ENCODE measurements at places on chromosomes 2 and 18.
A peak's percentile ranks its signal among the peaks of the same experiment; 100 is the strongest.

DNA sequence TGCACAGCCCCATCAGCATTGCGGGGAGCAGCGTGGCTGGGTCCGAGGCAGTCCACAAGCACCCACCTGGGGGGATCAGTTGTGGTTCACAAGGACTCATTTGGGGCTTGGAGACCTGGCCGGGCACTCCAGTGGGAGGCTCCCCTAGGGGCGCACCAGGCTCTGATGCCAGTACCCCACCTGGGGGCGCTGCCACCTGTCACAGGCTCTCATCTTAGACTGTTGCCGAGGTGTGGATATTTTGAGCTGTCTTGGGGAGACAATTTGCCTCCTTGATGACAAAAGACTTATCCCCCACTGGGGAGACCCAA is 3.0 kb downstream of the ADRA2B start:
- DNase-seq, result no peak

DNA sequence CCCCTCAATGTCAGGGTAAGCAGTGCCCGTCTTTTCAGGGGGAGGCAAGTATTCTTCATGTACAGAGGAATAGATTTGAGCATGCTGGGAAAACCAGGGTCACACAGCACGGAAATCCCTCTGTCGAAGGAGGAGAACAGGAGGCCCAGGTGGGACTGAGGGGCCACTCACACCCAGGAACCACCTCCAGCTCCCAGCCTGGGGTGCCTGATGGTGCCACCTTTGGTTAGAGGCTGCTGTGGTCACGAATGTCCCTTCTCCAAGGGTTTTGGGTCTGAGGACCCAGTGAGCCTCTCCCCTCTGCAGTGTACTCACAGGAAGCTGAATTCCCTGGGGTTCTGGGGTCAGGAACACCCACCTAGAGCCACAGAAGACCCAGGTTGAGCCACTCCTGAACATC is 197.3 kb downstream of the ANKRD30B start:
- no peak for DNase-seq

DNA sequence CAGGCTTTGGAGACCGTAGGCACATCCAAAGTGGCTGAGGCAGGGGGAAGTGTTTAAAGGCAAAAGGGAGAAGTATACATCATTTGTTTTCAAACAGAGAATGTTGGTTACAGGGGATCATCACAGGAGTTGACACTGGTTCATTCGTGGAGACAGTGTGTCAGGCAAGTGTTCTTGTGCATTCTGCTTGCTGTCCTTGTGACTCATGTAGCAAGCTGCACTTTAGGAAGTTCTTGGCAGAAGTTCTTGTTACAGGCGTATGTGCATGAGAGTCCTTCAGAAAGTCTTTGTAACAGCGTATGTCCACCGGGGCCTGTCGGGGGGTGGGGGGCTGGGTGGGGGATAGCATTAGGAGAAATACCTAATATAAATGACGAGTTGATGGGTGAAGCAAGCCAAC is 36.5 kb upstream of the B4GALT6 start:
- no peak for DNase-seq

GRCh38 chr2:64212801-64213321 is 68.6 kb upstream of the PELI1 start:
- DNase-seq, result peak; percentile 14

GRCh38 chr2:86413296-86414094 is 27.7 kb upstream of the KDM3A start:
- no peak for DNase-seq

DNA sequence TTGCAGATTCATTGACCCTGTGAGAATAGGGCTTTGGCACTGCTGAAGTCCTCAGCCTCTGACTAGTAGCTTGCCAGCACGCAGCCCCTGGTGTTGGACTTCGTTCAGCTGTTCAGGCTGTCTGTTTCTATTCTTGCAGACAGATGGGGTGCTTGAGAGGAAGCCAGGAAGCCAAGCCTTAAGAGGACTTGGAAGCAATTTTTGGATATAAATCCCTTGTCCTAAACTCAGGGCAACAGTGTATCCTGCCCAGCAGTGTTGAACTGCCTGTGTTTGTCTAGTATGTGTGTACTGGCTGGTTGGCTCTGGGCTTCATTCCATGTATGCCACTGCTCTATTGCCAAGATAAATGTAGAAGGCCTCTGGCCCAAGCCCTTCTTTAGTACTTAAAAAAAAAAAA is 108.6 kb downstream of the COMMD1 start:
- no peak for DNase-seq

DNA sequence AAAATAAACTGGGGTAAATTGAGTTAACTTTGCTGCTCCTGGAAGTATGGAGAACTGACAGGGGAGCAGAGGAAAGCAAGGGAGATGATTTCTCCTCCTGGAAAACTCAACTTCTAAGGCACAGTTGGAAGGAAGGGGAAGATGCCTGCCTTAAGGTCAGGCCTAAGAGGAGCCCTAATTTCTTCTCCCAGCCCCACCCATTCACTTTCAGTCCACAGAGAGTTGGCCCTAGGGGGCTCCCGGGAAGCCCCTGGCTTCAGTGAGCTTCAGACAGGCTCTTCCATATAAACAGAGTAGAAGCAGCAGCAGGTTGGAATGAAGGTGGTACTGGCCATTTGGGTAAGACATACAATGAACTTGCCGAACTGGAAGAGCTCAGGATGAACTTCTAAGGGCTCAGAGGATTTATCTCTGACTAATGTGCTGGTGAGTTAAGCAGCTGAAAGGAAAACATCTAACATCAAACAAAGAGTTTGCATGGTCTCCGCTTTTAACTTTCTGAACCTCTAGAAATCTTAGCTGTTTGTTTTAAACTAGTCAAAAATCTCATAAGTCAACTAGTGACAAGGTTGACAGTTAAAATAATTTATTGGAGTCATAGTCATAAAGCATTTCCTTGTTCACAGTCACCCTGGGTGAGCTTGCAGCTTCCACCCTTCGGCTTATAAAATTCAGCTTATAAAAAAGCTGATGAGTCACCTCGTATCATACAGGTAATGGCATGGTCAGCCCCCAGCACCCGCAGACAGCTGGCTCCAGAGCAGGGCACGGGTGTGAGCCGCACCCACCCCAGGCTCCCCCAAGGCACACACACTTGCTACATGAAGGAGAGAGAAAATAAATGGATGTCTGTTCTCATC is 9.8 kb downstream of the MALL start:
- DNase-seq, result no peak

DNA sequence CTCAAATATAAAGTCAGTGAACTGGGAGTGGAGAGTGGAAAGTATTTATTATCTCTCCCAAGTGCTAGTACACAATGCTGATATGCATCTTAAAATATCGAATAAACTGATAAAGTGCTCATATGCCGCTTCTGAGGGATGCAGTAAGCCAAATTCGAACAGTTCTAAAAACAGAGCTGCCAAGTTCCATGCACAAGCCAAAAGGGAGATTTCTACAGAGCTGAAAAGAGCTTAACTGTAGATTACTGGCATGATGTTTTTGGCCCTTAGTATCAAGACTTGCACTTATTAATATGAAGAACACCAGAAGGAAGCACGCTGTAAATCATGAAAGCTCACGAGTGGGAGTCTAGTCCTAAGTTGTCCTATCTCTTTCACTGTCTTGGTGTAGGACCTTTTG is 7.9 kb downstream of the TMEFF2 start:
- DNase-seq, result no peak

- DNase-seq, result peak; percentile 63
Observed at GRCh38 chr2:170820757-170821530, 4.3 kb downstream of the GAD1 start.

GRCh38 chr2:62309465-62310091 is 113.7 kb downstream of the B3GNT2 start:
- DNase-seq, result peak; percentile 48

- DNase-seq, result no peak
Observed at GRCh38 chr2:2291500-2292260, 39.4 kb downstream of the MYT1L start.

- no peak for DNase-seq
Observed at GRCh38 chr2:113762377-113763118, 6.1 kb upstream of the SLC35F5 start.

- DNase-seq, result no peak
Observed at GRCh38 chr2:3171564-3172264, 205.9 kb downstream of the EIPR1 start.

DNA sequence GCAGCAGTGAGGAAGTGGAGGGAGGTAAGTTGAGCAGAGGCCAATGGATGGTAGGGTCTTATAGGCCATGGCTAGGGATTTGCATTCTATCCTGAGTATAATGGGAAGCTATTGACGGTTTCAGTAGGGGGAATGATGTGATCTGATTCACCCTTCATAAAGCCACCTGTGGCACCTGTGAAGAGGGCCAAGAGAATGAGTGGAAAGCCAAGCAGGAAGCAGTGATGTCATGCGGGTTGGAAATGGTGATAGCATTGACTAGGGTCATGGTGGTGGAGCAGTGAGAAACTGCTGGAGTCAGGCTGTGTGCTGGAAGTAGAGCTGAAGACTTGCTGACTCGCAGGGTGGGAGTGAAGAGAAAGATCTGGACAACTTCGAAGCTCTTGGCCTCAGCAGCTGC is 111.7 kb downstream of the MARCHF4 start:
- no peak for DNase-seq

DNA sequence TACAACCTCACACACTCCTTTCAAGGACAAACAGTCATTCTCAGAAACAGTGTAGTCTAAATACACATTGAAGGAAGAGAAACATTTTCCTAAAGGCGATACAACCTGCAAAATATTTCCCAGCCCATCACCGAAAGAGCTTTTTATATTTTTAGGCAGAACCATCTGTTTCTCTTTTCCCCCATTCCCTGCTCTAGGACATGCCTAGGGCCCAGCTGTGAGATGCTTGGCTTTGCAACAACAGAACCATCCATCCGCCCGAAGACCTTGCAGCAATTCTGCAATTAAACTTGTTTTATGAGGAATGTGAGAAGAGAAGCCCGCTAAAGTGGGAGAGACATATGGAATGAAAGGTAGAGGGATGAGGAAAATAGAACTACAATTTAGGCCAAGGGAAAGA is 105.6 kb upstream of the RFX8 start:
- DNase-seq, result no peak

DNA sequence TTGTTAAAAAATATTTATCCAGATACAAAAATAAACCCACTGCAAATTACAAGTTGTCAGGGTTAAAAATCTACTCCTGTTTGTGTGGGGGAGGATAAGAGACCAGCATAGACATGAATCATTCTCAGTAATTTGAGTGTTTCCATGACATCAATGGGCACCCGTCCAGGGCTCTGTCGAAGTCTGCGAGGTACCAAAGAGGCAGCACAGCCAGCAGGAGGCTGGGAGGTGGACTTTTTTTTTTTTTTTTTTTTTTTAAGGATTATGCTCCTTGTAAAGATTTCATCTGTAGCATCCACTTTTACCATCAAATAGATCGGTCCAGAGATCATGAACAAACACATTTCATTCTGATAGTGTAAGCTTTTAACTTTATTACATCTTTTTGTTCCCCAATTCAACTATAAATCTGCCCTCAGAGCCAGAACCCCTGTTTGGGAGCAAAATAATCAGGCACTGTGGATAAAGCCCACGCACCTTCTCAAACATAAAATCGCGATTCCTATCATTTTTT is 182.0 kb downstream of the TCF4 start:
- no peak for DNase-seq

DNA sequence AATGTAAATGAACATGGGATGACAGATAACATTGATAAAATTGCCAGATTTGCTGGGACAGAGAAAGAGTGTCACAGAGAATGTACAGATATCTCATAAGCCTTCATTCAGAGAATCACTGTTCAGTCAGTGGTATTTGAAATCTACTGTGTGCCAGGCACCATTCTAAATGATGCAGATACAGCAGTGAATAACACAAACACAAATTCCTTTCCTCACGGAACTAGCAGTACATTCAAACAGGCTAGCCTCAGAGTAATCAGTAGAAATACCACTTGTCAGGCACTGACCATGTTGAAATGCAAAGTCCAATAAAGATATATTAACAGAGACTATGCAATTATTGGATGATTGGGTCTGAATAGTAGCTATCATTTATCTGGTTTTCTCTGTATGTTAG is 211.0 kb downstream of the RDH14 start:
- DNase-seq, result no peak

DNA sequence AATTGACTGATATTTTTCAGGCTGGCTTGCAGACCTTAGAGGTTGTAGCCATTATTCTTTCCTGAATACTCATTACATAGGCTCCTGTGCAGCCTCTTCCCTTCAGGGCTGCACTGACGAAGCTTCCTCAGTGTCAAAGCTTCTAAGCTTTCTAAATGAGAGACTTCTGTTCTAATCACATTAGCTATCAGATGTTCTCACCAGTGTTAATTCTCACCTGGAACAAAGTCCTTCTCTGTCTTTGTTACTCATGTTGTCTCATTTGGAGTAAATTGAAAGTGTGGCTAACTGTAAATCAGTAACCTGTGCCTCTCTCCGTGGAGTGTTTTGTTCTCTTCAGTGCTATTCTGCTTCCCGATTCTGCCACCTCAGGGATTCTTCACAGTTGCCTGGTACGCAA is 76.9 kb downstream of the MC4R start:
- no peak for DNase-seq

DNA sequence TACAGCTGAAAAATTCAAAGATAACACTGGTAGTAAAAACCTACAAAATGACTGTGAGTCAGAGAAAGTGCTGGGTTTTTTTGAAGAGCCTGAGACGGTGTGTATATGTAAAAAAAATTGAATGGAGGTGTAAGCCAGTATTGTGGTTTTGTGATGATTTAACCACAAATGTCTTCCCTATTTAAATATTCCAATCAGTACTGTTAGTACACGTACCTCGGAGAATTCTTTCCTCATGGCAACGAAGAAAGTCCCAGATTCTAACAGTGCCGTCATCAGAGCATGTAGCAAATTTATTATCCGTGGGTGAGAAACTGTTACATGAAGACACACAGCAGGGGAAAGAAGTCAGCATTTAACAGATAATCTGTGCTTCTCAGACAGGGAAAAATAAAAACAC is 48.1 kb downstream of the WDR33 start:
- DNase-seq, result no peak

DNA sequence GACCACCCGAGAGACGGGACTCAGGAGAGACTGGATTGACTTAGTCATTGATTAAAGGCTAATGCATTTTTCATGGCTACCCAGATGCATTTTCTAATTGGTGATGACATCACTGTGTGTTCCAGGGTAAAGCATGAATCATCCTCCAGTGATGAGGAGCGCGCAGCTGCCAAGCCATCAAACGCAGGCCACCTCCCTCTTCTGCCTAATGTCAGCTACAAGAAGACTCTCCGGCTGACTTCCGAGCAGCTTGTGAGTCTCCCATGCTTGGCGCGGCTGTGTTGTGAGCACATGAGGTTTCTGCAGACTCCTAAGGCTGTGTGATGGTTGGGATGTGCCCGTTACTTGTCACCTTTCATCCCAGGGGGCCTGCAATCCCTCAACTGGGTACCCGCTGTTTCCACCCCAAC is 56.4 kb downstream of the LPIN1 start:
- no peak for DNase-seq

DNA sequence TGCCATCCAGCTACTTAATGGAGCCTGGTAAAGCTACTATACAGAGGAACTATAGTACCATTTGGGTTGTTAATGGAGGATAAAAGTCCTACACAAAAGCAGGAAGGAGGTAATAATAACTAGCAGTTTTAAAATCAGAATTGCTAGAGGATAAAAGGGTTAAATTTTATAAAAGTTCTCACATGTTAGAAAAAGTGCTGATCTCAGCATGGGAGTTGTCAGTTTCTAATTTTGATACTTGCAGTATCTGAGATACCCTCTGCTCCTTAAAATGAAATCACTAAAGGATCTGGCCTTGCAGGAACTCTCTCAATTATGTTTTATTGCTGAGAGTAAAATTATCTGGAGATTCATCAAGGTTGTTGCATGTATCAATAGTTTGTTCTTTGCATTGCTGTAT is 272.2 kb upstream of the GYPC start:
- DNase-seq, result no peak
